ENCODE measurements at places on chromosomes 6 and 20.

GRCh38 chr6:129623008-129623732 lies 86.8 kb downstream of the ARHGAP18 start:
- no peak for DNase-seq

DNA sequence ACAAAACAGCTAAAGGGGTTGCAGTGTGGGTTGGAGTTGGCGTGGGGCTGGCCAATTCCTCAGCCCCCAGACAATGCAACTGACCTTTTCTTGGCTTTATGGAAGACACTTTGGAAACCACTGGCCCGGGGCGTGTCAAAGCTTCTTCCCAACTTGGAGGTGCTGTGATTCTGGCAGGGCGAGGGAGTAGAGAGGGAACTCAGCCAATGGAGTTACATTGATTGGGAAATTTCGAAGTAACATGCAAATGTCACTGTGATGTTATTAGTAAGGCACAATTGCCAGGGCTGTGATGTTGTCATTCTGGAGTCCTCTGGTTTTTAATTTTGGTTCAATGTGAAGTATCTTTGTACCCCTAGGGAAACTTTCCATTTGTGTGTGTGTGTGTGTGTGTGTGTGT lies 41.5 kb upstream of the EPB41L1 start:
- no peak for DNase-seq

GRCh38 chr6:105711216-105711615 lies 308.3 kb upstream of the PREP start:
- DNase-seq: no peak

GRCh38 chr20:41005361-41005729 lies 23.3 kb upstream of the TOP1 start:
- DNase-seq: peak; percentile 95

GRCh38 chr20:32635764-32636163 lies 38.0 kb downstream of the C20orf203 start:
- DNase-seq: no peak

GRCh38 chr6:11275598-11275997 lies 43.1 kb upstream of the NEDD9 start:
- no peak for DNase-seq

Measured in NCI-H226 (cell line).